ENCODE measurements at places on chromosomes 12 and 14.

DNA sequence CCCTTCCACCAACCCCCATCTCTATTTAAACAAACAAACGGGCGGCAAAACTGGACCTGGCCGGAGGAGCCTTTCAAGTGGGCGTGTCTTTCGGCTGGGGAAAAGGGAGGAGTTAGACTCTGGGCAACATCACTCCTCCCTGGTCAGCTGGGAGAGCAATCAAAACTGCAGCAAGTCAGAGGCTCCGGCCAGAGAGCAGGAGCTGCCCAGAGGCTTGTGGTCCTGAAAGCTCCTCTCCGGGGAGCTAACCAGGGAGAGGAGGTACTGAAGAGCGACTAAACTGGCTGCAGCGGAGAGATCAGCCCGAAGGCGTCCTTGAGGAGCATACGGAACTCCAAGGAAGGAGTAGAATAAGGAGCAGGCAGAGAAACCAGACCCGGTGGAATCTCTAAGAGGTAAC lies at the start of gene NEUROD4:
Gene NEUROD4 (plus strand): TSS at position 191 of the 400 bp plus-strand sequence. CDS start 6,466 bp downstream, outside the sequence.
- H3K4me1 ChIP-seq = peaks cover 6% of the 10 kb centered on the region
- peaks cover 40% of the 10 kb centered on the region for H3K27me3 ChIP-seq
- no peaks in the 10 kb centered on the region for H3K36me3 ChIP-seq
- H3K4me3 ChIP-seq = no peak within 1 kb of the TSS

GRCh38 chr12:116273813-116274550 lies 3.5 kb downstream of the MED13L start:
- no peak overlapping the region for H3K27ac ChIP-seq
- peaks cover 16% of the 10 kb centered on the region for H3K36me3 ChIP-seq
- H3K4me3 ChIP-seq = peak overlapping the region; percentile 56
- H3K27me3 ChIP-seq = no peaks in the 10 kb centered on the region
- DNase-seq = no peak

DNA sequence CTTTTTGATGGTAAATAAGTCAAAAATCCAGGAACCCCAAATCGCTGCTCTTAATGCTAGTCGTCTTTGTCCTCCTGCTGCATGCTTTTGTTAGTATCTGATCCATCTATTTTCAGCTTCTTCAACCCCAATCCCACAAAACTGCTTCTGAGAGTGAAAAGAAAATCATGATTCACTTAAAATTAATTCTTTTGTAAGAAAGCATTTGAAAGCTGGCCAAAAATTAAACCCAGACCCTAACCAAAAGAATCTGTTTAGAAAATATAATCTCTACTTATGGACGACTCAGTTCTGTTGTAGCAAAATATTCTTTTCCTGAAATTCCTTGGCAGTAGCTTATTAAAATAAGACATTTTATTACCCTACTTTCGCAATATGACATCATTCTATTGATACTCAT lies 443.6 kb upstream of the SYT1 start:
- DNase-seq = no peak
- no peaks in the 10 kb centered on the region for H3K36me3 ChIP-seq
- peaks cover 4% of the 10 kb centered on the region for H3K4me1 ChIP-seq
- no peak overlapping the region for H3K4me3 ChIP-seq
- H3K27ac ChIP-seq = no peak overlapping the region

DNA sequence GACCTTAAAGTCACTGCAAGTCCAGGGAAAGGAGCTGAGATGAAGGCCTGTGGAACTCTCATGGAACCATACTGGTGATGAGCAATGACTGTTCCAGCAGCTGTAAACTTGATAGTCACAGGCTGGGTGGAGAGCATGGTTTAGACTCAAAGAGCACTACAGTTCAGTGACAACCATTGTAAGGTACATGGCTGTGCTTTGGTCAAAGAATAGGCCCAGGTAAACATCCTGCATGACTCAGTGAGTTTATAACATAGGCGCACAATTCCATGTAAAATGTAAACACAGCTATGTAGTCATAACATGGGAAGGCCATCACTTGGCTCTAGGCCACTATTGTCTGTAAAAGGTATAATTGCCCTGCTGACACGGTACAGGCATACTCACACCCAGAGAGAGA lies 119.3 kb upstream of the FSCB start:
- H3K27me3 ChIP-seq = no peaks in the 10 kb centered on the region
- no peaks in the 10 kb centered on the region for H3K36me3 ChIP-seq
- H3K4me3 ChIP-seq = no peak overlapping the region
- no peak for DNase-seq
- no peaks in the 10 kb centered on the region for H3K4me1 ChIP-seq
- no peak overlapping the region for H3K27ac ChIP-seq

All from activated B cell treated with CpG ODN at 0.5 μM for 24 hours (primary cell).